ENCODE measurements at places on chromosomes 7 and 10.
A peak's percentile ranks its signal among the peaks of the same experiment; 100 is the strongest.

DNA sequence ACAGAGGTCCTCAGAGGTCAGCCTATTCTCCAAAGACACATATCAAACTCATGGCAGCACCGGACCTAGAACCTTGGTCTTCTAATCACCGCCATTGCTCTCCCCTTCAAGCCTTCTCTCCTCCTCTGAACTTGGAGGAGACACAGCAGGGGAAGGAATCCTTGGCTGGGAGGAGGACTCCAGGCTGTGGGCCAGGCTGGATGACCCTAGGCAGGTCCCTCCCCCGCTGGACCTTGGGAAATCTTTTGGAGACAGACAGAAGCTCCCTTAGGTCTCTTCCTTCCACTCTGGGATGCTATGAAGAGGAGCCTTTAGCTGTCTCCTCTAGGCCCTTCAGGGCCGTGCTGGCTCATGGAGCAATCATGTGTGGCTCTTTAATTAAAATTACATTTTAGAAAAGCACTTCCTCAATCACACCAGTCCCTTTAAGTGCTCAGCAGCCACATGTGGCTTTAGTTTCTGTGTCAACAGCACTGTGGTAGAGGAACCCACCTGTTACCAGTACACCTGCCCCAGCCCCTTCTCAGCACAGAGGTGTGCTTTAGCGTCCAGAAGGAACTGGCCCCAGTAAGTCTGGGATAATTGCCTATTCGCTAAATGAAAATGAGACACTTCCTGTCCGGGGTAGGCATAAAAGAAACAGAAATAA is 238.2 kb downstream of the CELF2 start:
- no peak for DNase-seq

- peak; percentile 6 for DNase-seq
Measured at GRCh38 chr10:101783736-101784118, 481 bp upstream of the NPM3 start.

- no peak for DNase-seq
Measured at GRCh38 chr7:7321681-7322080, 139.3 kb downstream of the C1GALT1 start.

GRCh38 chr7:86199881-86200614 is 443.7 kb upstream of the GRM3 start:
- DNase-seq = no peak

DNA sequence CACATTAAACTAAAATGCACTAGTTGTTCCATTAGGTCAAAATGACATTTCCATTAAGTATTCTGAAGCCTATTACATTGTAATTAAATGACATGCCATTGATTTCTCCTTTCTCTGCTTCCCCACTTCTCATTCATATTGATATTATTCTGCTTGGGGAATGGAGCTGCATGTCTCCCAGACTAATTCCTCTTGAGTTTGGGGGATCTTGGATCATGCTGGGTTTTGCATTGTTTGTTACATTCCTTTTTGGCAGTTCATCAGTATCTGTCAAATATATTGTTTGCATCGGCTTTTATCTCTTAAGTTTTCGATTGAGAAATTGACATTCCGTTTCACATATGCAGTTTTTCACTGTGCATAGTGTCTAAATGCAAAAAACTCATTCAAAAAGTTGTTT is 65.1 kb upstream of the CYP26C1 start:
- no peak for DNase-seq

DNA sequence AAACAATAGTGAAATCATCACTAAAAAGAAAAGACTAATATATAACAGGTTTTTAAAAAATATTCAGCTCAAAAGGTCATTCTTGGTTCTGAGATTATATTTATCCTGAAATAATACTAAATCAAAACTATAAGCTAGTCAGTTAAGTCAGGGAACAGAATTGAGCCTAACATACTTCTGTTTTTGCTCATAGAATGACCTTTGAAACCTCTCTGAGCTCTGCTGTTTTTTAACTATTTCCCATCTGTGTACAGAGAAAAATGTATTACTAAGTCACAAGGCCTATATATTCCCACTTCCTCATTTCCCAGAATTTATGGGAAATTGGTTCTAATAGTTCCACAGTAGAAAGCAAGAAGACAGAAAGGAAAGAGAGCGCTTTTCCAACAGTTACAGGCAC is 346.8 kb upstream of the ETV1 start:
- no peak for DNase-seq

- DNase-seq = no peak
Measured at GRCh38 chr7:157945401-157945800, 608.6 kb downstream of the DNAJB6 start.

- DNase-seq = no peak
Measured at GRCh38 chr10:74103560-74104258, 46.9 kb downstream of the AP3M1 start.

DNA sequence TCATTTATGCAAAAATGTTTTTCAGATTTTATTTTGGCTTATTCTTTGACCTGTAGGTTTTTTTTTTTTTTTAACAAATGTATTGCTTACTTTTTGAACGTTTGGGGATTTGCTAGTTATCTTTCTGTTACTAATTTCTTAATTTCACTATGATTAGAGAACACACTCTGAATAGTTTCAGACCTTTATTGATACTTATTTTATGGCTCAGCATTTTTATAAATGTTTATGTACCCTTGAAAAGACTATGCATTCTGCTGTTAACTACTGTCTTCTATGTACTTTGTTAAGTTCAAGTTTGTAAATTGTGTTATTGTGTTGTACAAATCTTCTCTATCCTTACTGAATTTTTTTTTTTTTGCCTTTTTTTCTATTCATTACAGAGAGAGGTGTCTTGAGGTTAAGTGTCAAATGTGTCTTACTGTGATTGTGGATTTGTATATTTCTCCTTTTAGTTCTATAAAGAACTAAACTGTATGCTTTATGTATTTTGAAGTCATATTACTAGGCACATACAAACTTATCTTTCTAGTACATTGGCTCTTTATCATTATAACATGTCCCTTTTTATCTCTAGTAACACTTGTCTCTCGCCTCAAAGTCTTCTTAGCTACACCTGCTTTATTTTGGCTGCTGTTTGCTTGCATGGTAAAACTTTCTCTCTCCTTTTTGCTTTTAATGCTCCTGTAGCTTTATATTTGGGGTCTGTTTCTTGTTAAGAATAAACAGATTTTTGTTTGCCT is 8.1 kb downstream of the MKLN1 start:
- DNase-seq = no peak

GRCh38 chr10:48309711-48310226 is 3.3 kb downstream of the MAPK8 start:
- DNase-seq = no peak

DNA sequence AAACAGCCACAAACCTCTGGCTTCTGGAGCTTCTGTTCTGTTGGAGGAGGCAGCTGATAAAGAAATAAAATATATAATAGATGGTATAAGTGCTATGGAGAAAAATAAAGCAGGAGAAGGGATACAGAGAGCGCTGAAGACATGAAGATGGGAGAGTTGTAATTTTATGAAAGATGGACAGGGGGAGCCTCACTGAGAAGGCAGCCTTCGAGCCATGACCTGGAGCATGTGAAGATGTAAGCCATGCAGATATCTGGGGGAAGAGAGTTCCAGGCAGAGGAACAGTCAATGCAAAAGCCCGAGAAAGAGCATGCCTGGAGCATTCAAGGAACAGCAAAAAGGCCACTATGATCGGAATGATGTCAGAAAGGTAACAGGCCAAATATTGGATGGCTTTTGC is 187.5 kb downstream of the KIAA1217 start:
- DNase-seq = no peak

DNA sequence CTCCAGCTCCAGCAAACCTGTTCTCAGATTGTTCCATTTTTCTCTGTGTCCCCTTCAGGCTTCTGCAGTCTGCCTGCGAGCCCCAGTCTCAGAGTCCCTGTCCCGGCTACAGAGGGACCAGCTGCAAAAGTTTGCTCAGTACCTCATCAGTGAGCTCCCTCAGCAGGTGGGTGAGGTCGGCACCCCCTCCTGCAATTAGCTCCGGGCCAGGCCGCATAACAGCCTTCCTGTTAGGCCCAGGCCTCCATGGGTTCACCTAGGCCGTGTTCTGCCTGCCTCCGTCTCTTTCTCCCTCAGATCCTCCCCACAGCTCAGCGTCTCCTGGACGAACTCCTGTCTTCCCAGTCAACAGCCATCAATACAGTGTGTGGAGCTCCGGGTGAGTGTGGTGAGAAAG is 4.3 kb downstream of the ZSWIM8 start:
- DNase-seq = no peak

DNA sequence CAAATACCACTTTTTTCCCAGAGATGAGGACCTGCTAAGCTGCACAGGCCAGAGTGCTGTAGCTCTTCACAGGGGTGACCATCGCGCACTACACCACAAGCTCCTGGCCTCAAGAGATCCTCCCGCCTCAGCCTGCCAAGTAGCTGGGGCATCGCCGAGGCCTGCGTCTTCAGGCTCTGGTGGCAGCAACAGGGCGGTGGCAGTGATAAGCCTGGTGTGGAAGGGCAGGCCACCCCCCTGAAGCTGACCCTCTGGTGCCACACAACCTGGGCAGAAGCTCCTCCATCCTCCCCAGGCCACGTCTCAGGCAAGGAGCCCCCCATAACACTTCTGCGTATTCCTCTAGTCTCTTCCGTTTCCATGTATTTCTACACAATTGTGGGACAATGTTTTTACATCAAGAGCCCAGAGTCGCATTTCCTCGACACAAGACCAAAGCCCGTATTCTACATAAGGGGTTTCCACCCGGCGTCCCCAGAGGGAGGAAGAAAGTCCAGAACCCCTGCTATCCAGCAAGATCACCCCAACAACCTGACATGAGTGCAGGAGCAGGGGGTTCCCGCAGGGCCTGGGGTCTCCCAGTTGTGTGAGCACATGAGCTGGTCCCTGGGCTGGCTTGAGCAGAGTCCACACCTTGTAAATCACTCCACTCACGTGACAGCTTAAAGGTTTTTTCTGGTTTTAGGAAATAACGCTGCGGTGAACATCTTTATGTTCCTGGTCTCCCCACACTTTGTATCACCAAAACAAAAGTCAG is 37.6 kb upstream of the NCAPG2 start:
- no peak for DNase-seq

GRCh38 chr7:92843034-92843760 is 6.8 kb upstream of the CDK6 start:
- no peak for DNase-seq

GRCh38 chr10:119377451-119377957 is 165.0 kb downstream of the RGS10 start:
- DNase-seq = no peak
